ENCODE measurements at places on chromosomes 13 and 19.

DNA sequence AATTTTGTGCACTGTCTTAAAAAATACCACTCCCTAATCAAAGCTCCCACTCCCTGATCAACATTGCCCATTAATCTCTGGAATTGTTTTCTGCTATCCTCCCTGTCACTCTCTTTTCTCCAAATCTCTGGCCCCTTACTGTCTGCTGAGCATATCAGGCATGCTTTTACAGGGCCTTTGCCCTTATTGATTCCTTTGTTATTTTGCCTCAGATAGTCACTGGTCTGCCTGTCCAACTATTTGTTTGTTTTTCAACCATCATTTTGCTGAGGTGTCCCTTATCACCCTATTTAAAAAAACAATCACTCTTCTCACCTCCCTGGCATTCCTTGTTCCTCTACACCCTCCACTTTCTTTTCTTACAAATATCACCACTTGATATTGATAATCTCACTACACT lies 153.0 kb downstream of the PCDH9 start:
- no peak for DNase-seq

GRCh38 chr13:26155568-26155967 lies 66.5 kb downstream of the RNF6 start:
- DNase-seq: no peak

DNA sequence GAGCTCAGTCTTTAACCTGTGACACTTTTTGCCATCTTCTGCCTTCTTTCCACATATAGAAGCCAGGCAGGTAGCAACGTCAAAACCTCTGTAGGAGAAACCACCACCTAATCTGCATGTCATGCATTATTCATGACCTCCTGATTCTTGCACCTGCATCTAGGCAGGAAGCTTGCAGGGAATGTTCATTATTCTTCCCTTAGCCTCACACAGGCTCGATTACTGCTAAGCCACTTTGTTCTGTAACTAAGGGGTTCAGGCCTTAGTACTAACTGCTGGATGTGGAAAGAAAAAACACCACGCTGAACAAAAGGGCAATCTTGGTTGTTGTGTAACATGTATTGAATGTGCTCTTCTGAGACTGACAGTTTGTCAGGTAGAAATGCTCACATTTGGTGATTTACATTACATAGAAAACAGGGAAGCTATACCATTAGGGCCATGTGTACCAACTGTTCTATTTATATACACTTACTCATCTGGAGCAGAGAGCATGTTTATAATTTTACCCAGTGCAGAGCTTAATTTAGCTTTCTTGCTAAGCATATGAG lies 366.9 kb downstream of the KLF12 start:
- DNase-seq: no peak

GRCh38 chr13:72284791-72285190 lies 417.8 kb upstream of the DACH1 start:
- no peak for DNase-seq

GRCh38 chr13:44796597-44797490 lies 192.4 kb downstream of the NUFIP1 start:
- DNase-seq: no peak

Data from stimulated activated CD4-positive, alpha-beta T cell treated with anti-CD3 and anti-CD28 coated beads, Interleukin-4, amount 100 ng/mL, for 48 hours (primary cell).